ENCODE measurements at places on chromosomes 5 and 9. TPM values are rescaled to one million over a fixed set of nuclear protein-coding genes. Genes with fewer than 3 reads are reported as not detected.

The PCDHGA5 gene
- total RNA-seq = 1.1 TPM

DNA sequence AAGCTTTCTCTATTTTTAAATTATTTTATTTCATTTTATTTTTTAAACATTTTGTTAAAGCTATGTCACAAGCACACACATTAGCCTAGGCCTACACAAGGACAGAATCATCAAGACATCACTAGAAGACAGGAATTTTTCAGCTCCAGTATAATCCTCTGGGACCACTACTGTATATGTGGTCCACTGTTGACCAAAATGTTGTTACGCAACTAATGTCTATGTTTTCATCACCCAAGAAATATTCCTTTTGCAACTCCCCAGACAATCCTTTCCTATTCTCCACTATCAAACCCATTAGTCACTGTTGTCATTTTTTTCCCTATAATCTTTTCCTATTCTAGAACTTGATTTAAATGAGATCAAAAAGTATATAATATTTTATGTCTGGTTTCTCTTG lies 2371.7 kb upstream of the C9orf72 start:
- no peak for DNase-seq

DNA sequence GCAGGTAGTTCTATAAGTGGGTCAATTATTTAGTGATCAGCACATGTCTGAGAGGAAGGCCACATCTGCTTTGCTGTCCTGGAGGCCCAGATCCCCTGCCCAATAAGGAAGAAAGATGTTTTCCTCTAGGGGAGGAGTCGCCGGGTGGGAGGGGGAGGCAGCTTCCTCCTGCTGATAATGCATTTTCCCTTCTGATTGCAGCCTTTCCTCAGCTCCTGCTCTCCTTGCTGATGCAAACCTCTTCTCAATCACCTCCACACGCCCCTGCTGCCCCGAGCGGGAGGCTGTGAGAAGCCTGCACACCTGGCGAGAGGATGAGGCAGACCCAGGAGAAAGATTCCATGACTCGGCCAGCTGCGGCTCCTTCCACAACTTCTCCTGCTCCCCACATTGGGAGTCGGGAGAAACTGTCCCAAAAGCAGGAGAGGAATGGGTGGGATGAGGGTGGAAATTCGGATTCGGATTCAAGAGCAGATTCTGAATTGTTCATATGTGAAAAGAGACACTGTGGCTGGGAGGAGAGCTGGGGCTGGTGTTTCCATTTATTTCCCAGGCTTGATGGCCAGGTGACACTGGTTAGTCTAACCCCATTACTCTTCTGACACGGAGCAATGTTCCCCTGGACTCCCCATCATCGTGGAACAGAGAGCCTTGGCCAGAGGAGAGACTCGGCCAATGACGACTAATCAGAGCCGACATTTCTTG lies 6.8 kb upstream of the NTNG2 start:
- DNase-seq = no peak

- no peak for DNase-seq
Measured at GRCh38 chr5:176466245-176466871, 18.2 kb downstream of the FAF2 start.

The HAVCR2 gene
- 5.9 TPM for total RNA-seq

DNA sequence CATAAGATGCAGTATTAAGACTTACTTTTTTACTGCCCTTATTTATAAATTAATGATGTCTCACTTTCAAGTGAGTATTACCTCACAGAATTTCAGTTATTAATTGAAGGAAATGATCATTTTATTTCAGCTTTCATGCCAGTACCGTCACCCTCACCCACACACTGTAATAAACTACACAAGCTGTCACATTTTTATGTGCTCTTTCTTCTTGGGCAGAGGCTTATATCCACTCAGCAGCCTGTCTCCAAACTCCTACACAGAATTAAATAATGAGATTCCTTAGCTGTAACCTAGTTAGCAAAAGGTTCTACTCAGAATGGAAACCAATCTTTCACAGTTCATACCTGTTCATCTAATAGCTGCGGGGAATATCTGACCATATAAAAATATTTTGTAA lies 1915.8 kb upstream of the CDH6 start:
- DNase-seq = no peak

DNA sequence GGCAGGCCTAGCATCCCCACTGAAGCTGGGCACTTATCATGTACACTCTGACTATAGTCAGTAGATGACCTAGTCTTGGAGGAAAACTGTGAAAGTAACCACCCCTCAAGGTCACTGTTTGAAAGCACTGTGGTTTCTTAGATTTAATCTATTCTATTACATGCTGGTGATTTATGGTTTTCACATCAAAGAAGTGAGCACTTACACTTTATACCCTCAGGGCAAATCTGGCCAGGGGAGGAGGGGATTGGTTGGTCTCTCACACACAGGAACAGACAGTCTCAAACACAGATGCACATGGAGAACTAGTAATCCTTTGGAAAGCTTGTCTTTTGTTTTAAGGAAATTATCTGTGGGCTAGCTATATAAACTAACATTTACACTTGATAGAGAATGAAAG lies 17.9 kb upstream of the SPIN1 start:
- DNase-seq = no peak

DNA sequence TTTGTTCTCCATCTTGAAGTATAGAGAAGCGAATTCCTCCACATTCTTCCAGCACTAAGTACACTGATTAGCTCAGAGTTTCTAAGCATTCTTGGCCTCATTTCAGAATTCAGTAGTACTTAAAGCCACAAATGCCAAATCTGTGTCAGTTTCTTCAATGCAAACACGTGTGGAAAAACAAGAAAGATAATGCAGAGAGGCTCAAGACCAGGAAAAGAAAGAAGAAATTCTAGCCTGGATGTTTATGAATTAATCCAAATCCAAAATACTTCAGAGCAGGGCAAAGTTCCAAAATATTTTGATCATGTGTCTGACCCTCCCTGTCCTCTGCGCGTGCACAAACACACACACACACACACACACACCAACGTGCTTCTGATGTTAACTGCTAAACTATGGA lies 457.6 kb downstream of the SLCO4C1 start:
- no peak for DNase-seq

- no peak for DNase-seq
Measured at GRCh38 chr5:82387001-82387818, 109.1 kb upstream of the RPS23 start.

The PRRC1 gene
- 18.9 TPM for total RNA-seq

DNA sequence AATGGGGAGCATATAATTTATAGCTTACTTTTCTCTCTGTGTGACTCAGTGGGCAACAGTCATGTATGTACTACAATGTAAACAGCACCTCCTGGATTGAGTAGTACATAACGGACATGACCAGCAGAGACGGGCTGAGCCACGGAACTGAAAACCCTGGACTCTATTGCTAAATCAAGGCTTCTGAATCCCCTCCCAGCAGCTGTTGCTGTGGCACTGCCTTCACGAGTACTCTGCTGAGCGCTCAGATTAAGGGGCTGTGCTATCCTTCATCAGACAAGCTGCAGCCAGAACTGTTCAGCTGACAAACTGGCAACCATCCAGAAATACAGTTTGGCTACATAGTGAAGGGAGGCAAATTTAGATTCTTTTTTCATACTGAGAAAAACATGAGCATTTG lies 131.3 kb upstream of the CCDC180 start:
- DNase-seq = no peak

DNA sequence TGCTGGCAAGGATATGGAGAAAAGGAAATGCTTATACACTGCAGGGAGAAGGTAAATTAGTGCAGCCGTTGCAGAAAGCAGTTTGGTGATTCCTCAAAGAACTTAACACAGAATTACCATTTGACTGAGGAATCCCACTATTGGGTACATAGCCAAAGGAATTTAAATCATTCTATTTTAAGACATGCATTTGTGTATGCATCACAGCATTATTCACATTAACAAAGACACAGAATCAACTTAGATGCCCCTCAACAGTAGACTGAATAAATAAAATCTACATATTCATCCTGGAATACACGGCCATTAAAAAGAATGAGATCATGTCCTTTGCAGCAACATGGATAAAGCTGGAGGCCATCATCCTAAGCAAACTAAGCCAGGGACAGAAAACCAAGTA lies 510.1 kb upstream of the CDH9 start:
- no peak for DNase-seq

DNA sequence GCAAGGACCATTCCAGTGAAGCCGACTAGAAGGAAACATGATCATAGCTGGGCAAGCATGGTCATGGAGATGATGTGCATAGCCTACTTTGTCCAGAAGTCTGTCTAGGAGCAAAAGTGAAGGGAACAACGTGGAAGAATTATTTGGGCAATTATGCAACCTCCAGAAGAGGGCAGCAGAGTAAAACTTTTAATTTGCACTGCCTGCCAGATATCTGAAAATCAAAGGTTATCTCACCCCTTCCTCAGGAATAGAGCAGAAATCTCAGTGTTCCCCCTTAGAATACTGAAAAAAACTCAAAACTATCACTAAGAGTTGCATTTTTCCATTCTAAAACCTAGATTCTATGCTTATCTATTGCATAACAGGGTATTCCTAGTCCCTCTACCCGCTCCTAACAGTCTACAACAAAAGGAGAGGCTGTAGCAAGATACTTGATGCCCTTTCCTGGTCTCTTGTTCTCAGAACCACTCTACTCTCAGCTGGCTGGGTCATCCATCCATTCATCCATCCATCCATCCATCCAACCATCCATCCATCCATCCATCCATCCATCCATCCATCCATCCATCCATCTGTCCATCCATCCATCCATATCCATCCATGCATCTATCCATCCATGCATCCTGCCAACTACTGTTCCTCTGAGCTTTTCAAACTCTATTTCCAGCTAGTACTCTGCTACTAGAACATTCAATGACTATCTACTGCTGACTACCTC lies 8.4 kb upstream of the SETD9 start:
- peak; percentile 21 for DNase-seq

GRCh38 chr5:45038366-45038987 lies 229.7 kb downstream of the MRPS30 start:
- DNase-seq = peak; percentile 36

DNA sequence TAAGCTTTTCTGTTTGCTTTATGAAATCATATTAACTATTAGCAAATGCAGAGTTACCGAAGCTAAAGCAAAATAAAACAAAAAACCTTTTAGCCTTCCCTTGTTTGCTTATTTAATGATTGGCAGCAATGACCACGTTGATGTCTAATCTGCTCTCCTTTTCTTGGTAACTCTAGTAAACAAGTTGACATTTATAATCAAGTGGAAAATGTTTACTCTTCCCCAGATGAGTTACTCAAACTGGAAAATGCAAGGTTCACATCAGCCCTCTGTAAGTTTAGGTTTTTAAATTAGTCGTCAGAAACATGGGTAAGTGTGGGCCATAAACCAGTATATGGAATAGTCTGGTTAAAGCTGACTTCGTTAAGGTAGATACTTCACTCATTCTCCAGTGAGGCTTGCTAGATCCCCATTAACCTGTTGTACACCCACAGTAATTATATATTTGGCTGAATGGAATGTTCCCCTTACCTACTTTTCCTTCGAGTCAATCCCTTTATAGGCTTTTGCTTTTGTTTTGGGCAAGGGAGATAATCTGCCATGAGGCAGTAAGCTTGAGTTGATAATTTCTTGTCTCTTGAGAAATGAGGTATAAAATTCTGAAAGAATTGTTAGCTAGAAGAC lies 100.9 kb downstream of the GDNF start:
- no peak for DNase-seq

- DNase-seq = no peak
Measured at GRCh38 chr9:76557674-76558225, 98.8 kb downstream of the GCNT1 start.

- DNase-seq = no peak
Measured at GRCh38 chr5:122719991-122720746, 54.7 kb upstream of the SNX2 start.

DNA sequence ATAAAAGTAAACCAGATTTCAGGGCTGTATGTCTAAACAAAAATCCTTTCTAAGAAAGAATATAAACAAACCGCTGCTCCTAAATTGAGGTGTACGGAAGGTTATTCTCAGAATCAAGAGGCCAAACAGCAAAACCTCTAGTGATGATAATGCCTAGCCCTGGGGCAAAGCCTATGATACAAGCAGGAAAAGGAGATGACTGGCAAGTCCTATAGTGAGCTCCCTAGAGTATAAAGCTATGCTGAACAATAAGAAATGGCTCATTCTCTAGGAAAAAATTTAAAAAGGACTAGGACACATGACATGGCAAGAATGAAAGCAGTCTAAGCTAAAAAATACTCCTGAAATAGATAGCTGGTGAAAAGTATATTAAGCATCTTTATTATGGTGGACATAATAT lies 187.1 kb downstream of the BNC2 start:
- no peak for DNase-seq

DNA sequence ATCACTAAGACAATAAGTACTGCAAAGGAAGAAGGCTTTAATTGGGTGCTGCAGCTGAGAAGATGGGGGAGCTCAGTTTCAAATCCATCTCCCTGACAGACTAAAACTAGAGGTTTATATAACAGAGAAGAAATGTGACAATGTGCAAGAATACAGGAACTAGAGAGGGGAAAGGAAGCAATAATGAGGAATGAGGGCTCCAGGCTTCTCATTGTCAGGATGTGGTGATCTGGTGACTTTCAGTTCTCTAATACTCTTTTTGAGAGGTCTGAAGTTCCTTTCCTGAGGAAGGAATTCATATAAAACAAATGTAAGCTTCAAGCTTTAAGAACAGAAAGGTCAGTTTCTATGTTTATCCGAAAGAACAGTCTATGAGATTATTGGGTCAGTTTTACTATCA lies 42.5 kb upstream of the SPATA31E1 start:
- no peak for DNase-seq

The RHOBTB3 gene
- 48.7 TPM for total RNA-seq

DNA sequence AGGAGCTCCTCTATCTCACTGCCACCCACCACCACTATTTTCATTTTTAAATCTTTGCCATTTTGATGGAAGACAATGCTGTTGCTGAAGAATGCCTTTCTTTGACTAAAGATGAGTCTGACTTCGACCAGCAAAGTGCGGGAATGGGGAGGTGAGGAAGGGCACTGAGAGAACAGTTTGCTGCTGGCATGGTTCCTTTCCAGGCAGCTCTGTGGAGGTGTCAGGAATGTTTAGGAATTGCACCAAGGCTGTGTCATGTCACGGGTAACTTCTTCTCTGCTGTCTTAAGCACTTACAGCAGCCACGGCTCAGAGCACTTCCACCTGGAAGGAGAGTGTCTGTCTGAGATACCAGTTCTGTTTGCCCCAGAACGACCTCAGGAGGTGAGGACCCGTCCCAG lies 41.4 kb upstream of the SHB start:
- no peak for DNase-seq

DNA sequence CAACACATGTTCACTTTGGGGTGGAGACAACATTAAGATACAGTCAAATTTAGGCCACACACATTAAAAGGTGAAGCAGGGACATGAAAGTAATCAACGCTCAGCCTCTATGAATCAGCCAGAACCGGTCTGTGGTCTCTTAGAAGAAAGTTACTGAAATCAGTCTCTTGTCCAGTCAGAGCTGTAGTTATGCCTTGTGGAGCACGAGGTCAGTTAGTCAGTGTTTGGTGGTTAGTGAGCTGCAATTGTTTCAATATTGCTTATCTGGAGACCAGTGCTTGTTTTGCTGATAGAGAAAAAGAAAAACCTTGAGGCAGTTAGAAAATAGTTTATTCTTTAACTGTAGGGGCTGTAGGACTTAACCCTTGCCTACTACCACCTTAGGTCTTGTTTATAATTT lies 157.8 kb upstream of the RASEF start:
- no peak for DNase-seq

The MARCHF11 gene
- total RNA-seq = not detected

The PDZD2 gene
- 13.5 TPM for total RNA-seq

The PLAC8L1 gene
- total RNA-seq = not detected

All from hematopoietic multipotent progenitor cell (in vitro differentiated cells).